GM23338 (cell line): ENCODE measurements at places on chromosomes 5 and 9.
A peak's percentile ranks its signal among the peaks of the same experiment; 100 is the strongest.

DNA sequence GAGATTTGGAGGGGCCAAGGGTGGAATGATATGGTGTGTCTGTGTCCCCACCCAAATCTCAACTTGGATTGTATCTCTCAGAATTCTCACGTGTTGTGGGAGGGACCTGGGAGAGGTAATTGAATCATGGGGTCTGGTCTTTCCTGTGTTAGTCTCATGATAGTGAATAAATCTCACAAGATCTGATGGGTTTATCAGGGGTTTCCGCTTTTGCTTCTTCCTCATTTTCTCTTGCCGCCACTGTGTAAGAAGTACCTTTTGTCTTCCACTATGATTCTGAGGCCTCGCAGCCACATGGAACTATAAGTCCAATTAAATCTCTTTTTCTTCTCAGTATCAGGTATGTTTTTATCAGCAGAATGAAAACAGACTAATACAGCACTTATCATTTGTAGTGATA, 29.5 kb upstream of the SPIN1 start:
- no peak for DNase-seq

DNA sequence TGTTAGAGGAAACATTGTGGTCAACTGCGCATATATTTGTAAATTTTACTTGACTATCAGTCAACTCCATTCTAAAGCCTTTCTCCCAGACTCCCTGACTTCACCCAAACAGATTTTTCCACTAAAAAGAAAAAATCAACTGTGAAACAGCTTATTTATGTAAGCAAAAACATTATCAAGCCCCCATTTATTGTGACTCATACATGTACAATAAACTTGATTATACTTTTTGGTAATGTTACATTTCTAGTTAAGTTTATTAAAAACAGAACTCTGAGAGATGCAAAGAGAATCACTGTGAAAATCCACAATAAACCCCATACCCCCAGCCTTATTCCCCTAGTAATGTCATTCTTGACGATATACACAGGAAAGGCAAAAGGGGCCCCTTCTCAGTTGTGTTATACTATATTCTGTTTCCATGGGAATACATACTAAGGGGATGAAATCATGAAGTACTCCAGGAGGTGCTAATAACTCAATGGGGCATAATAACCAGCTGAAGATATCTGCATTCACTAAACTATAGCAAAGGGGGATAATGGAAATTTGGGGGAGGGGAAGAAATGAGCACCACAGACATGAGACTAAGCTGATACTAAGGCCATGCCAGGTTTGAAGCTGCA, 616.0 kb downstream of the ACTL7B start:
- DNase-seq, result no peak

GRCh38 chr9:6672118-6672517, 26.6 kb upstream of the GLDC start:
- no peak for DNase-seq

GRCh38 chr9:1726993-1727759, 288.0 kb upstream of the SMARCA2 start:
- DNase-seq, result peak; percentile 78

- DNase-seq, result no peak
Measured at GRCh38 chr9:124206391-124206790, 51.4 kb upstream of the NEK6 start.

GRCh38 chr5:122844910-122845228, 544 bp upstream of the SNX24 start:
- no peak for DNase-seq

GRCh38 chr5:137051161-137051560, 448.0 kb downstream of the SPOCK1 start:
- peak; percentile 56 for DNase-seq

- no peak for DNase-seq
Measured at GRCh38 chr9:10130061-10130675, 482.6 kb downstream of the PTPRD start.

DNA sequence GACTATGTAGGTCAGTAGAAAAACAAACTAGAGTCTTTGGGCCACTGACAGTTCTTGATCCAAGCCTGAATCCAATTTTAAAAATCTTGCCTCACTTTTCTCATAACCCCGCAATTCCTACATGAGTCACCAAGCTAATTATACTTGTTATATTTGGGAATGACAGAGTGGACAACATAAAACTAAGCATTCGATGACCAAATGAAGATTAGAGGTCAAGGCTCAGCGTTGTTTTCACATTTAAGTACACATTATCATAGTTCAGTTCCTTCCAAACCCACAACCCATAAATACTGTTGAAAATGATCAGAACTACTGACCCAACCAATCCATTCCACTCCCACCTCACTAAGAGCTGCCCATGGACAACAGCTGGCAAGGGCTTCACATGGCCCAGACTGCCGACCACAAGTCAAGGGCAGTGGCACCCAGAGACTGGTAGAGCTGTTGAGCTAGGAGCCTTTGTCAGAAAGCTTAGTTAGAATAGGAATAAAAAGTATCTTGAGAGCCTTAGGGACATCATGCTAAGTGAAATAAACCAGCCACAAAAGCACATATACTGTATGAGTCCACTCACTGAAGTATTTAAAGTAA, 64.2 kb downstream of the MYO10 start:
- DNase-seq, result no peak

DNA sequence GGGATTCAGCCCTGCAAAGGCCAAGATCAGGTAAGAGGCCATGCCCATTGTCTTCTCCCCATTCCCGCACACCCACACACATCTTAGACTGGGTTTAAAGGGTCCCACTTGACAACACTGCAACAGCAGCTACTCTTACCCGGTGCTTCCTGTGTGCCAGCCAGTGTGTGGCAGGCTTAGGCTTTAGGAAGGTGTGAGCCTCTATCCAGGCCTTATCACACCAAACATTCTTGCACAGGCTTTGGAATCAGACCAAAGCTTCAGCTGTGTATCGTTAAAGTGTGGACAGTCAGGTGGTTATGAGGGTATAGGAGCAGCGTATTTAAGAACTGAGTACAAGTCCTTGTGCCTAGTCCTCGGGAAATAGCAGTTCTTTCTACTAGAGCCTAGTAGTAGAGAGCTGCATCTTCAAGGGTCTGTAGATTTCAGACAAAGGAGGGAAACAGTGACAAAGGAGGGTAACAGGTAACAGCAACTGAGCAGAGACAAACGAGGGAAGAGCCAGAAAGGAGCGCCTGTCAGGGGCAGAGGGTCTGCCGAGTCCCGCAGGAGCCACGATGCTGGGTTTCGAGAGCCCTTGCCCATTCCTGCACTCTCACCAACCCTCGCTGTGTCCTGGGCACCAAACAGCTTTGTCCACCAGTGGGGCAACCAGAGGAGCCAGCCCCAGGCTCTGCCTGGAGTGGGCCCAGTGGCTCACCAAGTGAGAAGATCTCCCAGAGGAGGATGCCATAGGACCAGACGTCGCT, 30.9 kb downstream of the CSF1R start:
- no peak for DNase-seq

GRCh38 chr5:128397876-128398275, 140.2 kb downstream of the FBN2 start:
- no peak for DNase-seq

- DNase-seq, result no peak
Measured at GRCh38 chr5:54087436-54087835, 222.9 kb downstream of the ARL15 start.

GRCh38 chr5:172885597-172886340, 51.7 kb downstream of the ERGIC1 start:
- no peak for DNase-seq

DNA sequence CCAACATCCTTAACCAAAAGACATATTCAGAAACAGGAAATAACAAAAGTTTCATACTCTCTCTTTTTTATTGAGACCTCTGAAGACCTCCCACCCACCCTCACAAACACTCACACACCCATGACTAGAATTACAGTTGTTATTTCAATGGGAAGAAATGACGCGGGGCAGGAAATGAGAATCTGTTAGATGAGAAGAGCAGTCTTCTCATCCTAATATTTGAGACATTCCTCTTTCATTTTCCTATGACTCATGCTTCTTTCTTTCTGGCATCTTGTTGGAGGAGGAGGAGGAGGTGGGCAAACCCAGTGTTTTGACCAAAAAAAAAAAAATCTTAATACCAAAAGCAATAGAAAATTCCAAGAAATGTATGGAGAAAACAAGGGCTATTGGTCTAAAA, 179.5 kb upstream of the TARS1 start:
- no peak for DNase-seq

GRCh38 chr5:93151896-93152295, 429.1 kb downstream of the NR2F1-AS1 start:
- DNase-seq, result no peak

DNA sequence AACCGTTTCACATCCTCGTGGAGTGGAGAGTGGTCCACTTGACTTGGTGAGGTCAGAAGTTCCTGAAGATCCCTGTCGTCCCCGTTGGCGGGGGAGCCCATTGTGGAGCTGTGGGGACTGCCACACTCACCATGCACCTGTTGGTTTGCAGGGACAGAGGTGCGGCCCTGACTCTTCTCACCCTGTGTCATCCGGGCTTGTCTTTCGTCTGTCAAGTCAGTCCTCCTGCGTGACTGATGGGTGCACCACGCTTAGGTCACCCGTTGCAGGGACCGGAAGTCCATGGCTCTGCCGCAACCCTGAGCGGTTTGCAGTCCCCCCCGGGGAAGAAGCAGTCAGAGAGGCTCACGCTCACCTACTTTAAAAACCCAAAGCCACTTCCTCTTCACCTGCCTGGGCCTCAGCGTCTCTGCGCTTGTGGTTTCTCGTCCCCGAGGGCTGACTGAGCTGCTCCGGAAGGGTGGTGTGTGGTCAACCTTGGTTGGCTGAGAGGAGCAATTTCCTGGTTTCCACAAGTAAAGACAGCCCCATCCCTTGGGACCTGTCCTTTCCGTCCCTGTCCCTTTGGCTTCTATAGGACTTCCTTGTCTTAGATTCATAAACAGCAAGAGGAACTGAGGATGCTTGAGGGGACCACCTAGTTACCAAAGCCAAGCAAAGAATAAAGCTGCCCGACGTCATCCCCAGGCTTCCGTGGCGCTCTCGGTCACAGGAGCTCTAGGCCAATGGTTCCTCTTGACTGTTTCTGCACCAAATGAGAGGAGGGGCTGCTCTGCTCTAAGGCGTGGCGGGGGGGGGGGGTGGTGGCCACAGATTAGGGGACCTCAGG, 53.2 kb downstream of the USP20 start:
- no peak for DNase-seq

- no peak for DNase-seq
Measured at GRCh38 chr5:7857926-7858632, 7.1 kb upstream of the CFAP90 start.

GRCh38 chr5:159736844-159737243, 179.4 kb upstream of the ADRA1B start:
- DNase-seq, result no peak

DNA sequence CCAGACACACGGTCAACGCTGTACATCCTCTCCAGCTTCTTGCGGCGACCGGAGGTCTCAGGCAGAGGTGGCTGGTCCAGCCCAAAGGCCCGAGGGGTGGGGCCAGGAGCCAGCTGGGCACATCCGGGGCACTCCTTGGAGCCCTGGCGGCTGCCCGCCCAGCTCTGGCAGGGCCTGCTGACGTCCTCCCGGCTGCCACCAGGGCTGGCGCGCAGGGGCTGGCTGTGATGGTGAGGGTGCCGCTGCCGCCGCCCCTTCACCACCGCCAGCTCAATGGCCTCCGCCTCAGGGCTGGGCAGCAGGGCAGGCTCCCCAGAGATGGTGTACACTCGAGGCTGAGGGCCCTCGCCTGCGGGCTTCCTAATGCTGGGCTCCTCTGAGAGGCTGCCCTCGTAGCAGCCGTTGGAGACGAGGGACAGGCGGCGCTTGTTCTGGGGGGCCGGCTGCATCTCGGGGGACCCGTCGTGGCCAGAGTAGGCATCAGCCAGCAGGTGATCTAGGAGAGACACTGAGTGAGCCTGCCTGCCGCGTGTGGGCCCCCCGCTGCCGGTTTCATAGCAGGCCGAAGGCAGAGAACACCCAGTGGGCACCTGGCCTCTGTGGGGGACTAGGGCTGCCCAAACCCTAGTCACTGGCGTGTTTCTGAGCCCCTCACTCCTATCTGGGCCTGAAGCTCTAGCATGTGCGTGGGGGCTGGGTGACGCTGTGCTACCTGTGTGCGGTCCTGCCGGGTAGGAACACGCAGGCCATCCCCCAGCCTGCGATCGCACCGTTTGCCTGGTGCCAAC, 1.5 kb downstream of the NSMF start:
- no peak for DNase-seq

DNA sequence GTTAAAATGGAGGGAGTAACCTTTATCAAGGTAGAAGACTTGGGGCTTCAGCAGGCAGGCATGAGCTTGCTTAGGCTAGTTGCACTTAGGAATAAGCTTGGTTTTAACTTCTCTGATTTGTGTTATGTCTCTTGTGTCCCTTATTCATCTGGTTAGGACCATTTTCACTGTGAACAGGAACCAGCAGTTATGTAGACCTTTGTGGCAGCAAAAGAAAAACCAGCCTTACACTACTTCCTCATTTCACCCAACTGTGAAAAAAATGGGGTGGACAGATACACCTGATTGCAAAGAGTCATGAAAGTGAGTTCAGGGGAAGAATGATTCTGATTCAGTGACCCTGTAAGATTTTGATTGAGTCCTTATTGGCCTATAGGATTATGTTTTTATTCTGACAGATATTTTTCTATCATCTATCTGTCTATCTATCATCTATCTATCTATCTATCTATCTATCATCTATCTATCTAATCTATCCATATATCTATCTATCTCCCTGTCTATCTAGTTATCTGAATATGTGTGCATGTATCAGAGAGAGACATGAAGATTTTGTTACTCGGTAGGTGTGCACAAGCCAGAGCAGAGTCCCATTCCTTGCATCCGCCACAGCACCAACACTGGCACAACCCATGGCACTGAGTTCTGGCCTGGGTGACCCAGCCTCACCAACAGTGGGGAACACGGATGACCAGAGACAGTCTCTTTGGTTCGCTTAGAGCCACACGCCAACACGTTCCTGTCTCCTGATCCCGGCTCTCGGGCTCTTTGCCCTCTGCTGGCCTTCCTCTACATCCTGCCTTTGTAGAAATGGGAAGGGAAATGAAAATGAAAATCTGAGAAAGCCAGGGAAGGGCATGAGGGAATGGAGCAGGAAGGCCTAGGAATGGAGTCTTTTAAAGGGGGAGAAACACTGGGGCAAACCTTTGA, 1.3 kb upstream of the ZNF366 start:
- DNase-seq, result no peak

DNA sequence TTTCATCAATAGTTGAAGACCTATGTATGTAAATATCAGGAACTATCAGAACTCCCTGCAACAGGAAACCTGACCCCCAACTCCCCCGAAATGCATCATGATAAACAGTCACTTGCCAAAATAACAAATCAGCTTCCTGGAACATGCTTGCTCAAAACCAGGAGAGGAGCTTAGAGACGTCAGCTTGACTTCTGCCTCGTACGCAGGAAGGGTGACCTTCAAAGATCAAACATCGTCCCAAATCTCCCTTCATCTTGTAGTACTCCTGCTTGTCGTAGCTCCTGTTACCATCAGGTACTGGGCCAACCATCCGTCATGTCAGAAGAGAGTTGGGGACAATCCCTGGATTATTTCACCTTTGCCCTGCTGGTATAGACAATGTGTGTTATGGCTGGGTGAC, 396.1 kb downstream of the GADD45G start:
- DNase-seq, result no peak

- DNase-seq, result peak; percentile 21
Measured at GRCh38 chr5:115888027-115888426, 46.3 kb downstream of the AP3S1 start.
